ENCODE measurements at places on chromosomes 16 and 17. TPM values are rescaled to one million over a fixed set of nuclear protein-coding genes. Genes with fewer than 3 reads are reported as not detected.
A peak's percentile ranks its signal among the peaks of the same experiment; 100 is the strongest.

DNA sequence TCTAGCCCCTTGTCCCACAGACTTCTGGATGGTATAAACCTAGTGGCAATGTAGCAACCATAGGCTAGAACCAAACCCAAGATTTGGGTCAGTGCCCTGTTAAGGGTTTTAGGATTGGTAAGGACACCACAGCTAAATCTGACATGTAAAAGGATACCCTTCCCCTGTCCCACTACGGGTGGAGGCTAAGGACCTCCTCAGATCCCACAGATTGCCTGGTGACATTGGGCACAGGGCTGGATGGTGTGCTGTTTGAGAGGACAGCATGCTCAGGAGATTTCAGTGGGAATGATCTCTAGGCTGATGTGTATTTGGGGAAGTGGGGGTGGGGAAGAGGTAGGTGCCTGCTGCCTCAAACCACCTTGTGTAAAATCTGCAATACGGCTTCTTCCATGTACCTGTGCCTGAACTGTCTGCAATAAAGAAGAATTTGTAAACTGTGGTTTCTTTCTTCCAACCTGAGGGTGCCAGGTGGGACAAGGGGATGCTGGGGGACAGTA lies 671 bp upstream of the EDC4 start:
- DNase-seq = no peak

GRCh38 chr16:89155851-89156739 lies 15.5 kb upstream of the CDH15 start:
- DNase-seq = no peak

- DNase-seq = no peak
These were observed 81.2 kb downstream of the TIMM22 start for GRCh38 chr17:1077986-1078711.

DNA sequence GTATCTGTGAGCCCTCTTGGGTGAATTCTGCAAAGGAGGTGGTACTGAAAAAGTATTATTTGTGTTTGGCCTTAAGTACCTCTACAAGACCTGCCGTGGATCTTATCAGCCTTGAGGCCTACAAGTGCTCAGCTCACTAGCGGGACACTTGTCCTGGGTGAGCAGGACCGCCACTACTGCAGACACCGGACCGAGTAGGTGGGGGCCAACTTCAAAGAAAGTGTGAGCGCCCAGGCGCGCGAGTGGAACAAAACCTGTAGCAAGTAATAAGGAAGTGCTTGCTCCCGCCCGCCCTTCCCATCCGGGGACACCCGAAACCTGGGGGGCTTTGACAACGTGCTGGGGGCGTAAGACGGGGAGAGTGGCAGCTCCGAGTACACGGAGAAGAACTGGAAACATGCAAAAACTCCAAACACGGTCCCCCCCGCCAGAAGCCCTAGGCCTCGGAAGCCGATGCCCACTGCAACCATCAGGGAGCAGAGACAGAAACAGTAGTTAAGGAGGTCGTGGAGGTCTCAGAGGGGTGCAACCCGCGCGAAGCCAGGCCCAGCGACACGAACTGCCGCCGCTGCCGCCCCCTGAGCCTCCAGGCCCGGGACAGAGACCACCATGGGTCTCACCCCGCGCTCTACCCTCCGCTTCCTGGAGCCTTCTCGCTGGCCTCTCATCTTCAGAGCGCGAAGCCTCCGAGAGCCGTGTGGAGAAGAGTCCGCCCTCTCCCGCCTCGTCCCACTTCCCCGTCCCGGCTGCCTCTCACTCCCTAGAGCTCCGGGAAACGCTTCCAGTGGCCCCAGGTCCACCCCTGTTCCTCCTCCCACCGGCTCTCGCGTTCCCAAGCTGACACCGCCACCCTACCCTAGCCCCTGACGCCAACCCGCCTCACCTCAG lies 537 bp downstream of the CNOT1 start:
- DNase-seq = peak; percentile 24

GRCh38 chr17:1529863-1530262 lies 13.5 kb upstream of the INPP5K start:
- no peak for DNase-seq

DNA sequence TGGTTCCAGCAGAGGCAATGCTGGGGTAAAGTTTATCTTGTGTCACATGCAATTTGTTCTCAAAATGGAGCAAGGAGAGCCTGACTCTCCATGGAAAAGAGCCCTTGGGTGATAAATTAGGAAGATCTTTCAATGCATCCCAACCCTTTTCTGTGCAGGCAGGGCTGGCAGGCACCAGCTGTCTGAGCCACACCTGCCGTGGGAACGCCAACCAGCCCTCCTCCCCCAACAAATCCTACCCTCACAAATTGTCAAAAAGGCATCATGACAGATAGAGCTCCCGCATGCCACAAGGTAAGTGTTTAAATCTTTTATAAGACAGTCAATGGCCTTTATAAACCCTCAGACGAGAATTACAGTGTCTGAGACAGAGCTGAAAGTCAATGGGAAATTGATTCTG lies 418.5 kb upstream of the CDH5 start:
- DNase-seq = no peak

DNA sequence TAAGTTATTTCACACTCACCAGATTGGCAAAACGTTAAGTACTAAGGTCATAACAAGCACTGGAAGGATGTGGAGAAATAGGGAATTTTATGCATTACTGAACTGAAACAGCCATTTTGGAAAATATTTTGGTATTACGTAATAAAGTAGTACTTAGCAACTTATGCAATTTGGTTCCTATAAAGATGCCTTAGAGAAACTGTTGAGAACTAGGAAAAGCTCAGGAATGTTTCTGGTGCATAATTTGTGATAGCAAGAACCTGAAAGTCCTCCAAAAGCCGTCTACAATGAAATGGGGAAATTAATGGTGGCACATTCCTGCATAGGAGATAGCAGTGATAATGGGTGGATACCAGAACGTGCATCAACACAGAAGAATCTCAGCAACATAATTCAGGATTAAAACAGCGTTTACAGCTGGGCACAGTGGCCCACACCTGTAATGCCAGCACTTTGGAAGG lies 472.5 kb downstream of the WWOX start:
- DNase-seq = no peak

DNA sequence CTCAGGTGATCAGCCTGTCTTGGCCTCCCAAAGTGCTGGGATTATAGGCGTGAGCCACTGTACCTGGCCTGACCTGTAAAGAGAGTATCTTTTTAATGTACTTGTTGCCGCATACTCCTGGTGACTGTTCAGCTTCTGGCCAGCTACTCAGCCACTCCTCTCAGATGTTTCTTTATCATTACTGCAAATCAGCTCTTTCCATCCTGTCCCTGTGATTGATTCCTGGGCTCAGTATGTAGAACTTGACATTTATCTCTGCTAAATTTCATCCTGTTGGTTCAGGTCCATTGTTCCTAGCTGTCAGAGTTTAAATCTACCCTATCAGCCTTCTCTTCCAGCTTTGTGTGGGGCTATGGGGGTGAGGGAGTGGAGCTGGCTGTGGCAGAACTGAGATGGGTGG lies 211.5 kb upstream of the ASIC2 start:
- DNase-seq = no peak

- DNase-seq = peak; percentile 81
These were observed 16.3 kb upstream of the BCAR1 start for GRCh38 chr16:75267631-75268264.

- DNase-seq = peak; percentile 84
These were observed at the start of gene ASPHD1 for GRCh38 chr16:29900102-29900887. Gene ASPHD1, plus strand, starts transcription at chr16:29900488. Its CDS starts 484 bp downstream, at chr16:29900972.

- DNase-seq = no peak
These were observed 7.0 kb upstream of the FAM83G start for GRCh38 chr17:19011581-19011980.

DNA sequence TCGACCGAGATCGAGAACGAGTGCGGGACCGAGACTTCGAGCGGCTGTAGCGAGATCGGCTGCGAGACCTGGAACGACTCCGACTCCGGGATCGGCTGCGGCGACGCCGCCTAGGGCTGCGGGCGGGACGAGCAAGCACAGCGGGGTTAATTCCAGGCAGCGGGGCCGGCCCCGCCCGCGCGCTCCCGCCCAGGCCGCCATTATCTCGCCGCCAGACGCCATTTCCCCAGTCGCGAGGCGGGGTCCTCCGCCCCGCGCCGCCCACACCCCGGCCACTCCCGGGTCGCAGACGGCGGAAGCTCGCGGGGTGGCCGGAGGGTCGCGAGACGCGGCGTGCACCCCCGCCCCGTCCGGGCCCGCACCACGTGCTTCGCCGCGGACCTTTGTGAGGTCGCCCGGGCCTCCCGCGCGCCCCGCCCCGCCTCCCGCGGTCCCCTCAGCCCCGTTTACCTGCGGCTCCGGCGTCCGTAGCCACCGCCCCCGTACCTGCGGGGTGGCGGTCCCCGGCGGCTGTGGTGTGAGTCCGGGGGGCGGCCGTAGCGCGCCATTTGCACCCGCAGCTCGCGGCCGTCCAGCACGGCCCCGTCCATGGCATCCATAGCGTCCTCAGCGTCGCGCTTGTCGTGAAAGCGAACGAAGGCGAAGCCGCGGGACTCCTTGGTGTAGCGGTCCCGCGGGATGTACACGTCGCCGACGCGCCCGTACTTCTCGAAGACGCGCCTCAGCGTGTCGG lies 616 bp downstream of the SRSF2 start:
- DNase-seq = peak; percentile 60

GRCh38 chr17:33725675-33726271 lies 432.7 kb upstream of the ASIC2 start:
- DNase-seq = peak; percentile 55

GRCh38 chr16:5925850-5926249 lies 828.3 kb upstream of the EEF2KMT start:
- no peak for DNase-seq

GRCh38 chr16:70551788-70552187 lies 28.2 kb downstream of the SF3B3 start:
- no peak for DNase-seq

DNA sequence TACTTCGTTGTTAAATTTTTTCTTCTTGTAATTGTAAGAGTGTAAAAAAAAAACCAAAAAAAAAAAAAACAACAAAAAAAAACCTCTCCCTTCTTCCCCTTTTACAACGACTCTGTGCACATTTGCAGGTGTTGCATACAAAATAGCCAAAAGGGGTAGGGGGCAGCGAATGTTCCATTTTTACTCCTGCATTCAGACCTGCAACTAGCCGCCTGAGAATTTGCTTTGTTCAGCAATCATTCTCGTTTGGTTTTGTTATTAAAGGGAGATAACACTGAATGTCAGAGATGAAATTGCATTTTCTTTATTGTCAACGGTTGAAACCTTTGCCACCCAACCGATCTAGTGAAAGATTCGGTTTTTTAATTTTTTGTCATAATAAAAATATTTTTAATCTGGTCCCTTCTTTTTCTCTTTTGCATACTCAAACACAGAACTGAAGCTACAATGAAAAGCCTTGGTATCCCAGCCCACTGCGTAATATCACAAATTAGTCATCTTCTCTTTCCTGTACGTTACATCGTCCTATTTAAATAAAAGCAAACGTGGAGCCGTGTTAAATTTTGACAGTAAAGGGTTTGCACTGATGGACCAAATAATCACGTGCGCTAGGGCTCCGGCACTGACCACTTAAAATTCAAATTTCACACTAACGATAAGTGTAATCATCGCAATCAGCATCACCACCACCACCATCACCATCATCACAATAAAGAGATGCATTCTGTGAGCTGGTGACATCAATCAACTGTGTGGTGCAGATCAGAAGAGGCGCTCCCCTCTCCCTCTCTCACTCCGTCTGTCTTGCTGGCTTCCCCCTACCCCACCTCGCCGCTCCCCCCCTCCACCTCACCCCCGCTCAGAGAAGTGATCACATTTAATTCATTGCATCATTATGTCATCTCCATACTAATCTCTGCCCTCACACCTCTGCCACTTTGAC lies 406.2 kb upstream of the PSMD7 start:
- DNase-seq = no peak

DNA sequence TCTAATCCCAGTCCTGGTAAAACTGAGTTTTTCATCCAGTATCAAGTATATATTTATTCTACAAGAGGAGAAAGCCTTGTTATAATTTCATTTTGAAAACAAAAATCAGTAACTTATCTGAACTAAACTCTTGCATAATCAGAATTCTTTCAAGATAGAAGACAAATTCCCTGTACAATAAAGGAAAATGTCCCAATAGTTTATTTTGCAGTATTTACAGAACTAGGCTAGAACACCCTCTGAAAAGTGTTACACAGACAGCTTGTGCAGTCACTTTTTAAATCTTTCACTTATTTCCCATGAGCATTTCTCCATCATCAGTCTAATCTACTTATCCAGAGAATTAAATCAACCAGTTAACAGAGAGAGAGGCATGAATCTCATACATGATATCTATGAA lies 48.5 kb downstream of the SPOP start:
- no peak for DNase-seq

- no peak for DNase-seq
These were observed 38.8 kb downstream of the WSCD1 start for GRCh38 chr17:6108987-6109386.

GRCh38 chr17:32323811-32324491 lies 18.0 kb downstream of the C17orf75 start:
- DNase-seq = peak; percentile 80

GRCh38 chr17:32020943-32021614 lies 13.9 kb downstream of the LRRC37B start:
- no peak for DNase-seq

GRCh38 chr17:61575352-61575975 lies 15.6 kb downstream of the NACA2 start:
- DNase-seq = no peak

GRCh38 chr16:78100112-78100467 lies 636 bp downstream of the WWOX start:
- no peak for DNase-seq

- DNase-seq = no peak
These were observed 375.6 kb upstream of the SALL1 start for GRCh38 chr16:51526621-51527020.

GRCh38 chr17:5794385-5794784 lies 210.1 kb upstream of the NLRP1 start:
- no peak for DNase-seq

DNA sequence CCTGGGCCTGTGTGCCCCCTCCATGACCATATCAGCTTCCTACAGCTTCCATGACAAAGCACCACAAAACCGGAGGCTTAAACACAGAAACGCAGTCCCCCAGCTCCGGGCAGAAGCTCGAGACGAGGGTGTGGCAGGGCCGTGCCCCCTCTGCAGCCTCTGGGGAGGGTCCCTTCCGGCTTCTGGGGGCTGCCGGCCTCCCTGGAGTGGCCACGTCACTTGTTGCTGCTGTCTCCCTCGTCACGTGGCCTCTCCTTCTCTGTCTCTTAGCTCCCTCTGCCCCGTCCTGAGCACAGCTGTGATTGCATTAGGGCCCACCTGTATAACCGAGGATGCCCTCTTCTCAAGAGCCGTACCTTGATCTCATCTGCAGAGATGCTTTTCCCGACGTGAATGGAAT lies 64.6 kb downstream of the JPH3 start:
- DNase-seq = no peak

SDK2 gene
- 0.33 TPM for total RNA-seq

GCGR gene
- not detected for total RNA-seq

CD300H gene
- not detected for total RNA-seq

PDIA2 gene
- total RNA-seq = not detected

FLII gene
- total RNA-seq = 179 TPM

CD300E gene
- total RNA-seq = not detected

FNDC8 gene
- not detected for total RNA-seq
